Uterine smooth muscle cell (primary cell): ENCODE measurements at places on chromosomes 2 and 18. TPM values are rescaled to one million over a fixed set of nuclear protein-coding genes. Genes with fewer than 3 reads are reported as not detected.

Gene GBX2
- total RNA-seq: not detected in 2 replicates

Gene SERPINB13
- total RNA-seq: not detected in 2 replicates

Gene CD8B2
- not detected in 2 replicates for total RNA-seq

Gene ZEB2
- total RNA-seq: 44.4 and 49.6 TPM in 2 replicates

Gene ZSCAN30
- 24.9 and 26.0 TPM in 2 replicates for total RNA-seq

Gene NOL4
- not detected in 2 replicates for total RNA-seq

Gene IFIH1
- total RNA-seq: 5.6 and 5.7 TPM in 2 replicates

Gene RTKN
- 12.9 and 14.6 TPM in 2 replicates for total RNA-seq

Gene IL36B
- total RNA-seq: not detected in 2 replicates

Gene NAT8
- not detected in 2 replicates for total RNA-seq

Gene MAPRE3
- 6.6 and 8.4 TPM in 2 replicates for total RNA-seq

Gene GTF2A1L
- 0.11 and 1.6 TPM in 2 replicates for total RNA-seq

Gene EMILIN1
- 196 and 328 TPM in 2 replicates for total RNA-seq
